SK-N-SH (cell line): ENCODE measurements at places on chromosomes 2 and 18.

DNA sequence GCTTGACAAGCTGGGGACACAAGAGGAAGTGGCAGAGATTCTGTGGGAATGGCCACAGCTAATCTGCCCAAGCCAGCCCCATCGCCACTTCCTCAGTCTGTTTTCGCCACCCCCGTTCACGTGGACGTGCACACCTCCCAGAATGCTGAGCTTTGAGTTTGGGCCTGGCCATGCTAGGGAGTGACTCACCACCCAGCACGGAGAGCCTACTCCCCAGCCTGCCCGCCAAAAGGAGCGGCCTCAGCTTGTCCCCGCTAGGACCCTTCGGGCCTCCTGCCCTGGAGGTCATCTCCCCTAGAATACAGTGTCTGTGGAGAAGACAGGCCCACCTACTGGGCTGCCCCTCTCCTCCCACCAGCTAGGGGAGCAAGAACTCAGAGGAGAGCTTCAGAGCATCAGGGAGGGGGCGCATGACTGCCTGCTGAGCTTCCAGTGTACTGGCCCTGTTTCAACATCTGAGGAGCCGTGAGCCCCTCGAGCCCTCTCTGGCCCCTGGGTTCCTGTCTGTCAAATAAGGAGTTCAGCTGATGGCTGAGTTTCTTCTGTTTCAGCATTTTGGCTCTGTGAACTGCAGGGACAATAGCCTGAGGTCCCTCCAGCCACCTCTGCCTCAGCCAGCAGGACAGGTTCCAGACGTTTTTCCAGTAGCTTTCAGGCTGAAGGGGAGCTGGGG, 5.1 kb downstream of the SLC35F6 start:
- DNase-seq = no peak

GRCh38 chr2:64612575-64613195, 41.0 kb downstream of the SERTAD2 start:
- no peak for DNase-seq

DNA sequence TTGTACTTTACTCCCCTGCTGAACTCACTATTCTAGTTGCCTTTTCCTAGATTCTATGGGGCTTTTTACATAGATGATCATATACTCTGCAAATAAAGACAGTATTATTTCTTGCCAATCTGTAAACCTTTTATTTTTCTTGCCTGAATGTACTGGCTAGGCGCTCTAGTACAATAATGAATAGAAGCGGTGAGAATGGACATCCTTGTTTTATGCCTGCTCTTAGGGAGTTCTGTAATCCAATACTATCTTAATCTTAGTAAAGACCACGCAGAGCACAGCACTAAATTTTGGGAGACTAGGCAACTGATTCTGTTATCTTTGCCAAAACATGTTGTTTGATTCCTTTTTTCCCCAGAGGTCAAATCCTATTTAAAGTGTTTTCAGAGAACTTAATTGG, 7.0 kb downstream of the KRCC1 start:
- DNase-seq = no peak

GRCh38 chr18:59904011-59904601, 4.3 kb downstream of the PMAIP1 start:
- no peak for DNase-seq

DNA sequence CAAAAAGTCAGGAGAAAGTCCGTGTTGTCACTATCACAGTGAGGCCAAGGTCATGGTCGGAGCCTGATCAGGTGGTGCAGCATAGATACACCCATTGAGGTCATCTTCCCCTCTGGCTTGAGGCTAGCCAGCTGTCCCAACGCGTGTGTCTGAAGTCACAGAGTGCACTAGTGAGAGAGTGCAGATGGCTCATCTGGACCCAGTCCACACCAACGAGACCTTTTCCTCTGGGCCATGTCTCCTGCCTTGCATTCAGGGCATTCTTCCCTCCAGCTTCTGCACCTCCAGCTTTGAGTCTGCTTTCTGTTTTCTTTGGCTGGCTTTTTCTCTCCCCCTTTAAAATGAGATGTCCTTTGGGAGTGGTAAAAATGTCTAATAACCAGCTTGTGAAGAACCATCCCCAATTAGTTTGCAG, 146.9 kb downstream of the TDRD15 start:
- peak; percentile 70 for DNase-seq

GRCh38 chr2:126220331-126220730, 435.6 kb upstream of the GYPC start:
- DNase-seq = no peak

- no peak for DNase-seq
Measured at GRCh38 chr2:42962508-42962953, 170.1 kb upstream of the HAAO start.

GRCh38 chr2:866009-866680, 84.5 kb upstream of the SNTG2 start:
- DNase-seq = peak; percentile 57
